ENCODE measurements at places on chromosomes 2 and 18.

DNA sequence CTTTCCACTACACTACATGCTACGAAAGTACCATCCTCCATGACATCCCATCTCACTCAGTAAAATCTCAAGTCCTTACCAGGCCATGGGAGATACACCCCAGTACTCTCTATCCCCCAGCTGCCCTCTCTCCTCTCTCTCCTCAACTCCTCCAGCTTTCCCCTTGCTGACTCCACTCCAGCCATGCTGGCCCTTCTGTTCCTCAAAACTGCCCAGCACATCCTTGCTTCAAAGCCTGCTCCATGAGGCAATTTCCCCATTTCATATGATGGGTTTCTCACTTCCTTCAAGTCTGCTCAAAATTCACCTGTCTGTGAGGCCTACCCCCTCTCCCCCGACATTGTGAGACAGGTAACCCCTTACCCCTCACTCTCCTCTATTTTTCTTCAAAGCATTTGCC is 8.6 kb downstream of the CHN1 start:
- DNase-seq, result peak; percentile 51

DNA sequence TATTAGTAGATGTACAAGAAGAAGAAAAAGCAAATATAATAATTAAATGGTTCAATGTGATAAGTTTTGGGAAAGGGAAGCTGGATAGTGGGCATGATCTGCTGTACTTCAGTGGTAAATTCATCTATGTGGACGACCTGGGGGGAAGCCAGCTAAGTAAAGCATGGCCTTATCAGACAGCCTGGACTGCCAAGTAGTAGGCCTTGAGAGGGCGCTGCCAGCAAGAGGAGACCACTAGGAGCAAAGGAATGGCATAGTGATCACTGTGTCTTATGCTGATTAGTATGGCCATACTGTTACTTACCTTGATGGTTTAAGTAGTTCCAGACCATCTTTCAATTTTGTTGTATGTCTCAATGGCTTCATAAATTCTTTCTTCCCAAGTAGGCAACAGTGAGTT is 287.6 kb downstream of the SETBP1 start:
- DNase-seq, result no peak

DNA sequence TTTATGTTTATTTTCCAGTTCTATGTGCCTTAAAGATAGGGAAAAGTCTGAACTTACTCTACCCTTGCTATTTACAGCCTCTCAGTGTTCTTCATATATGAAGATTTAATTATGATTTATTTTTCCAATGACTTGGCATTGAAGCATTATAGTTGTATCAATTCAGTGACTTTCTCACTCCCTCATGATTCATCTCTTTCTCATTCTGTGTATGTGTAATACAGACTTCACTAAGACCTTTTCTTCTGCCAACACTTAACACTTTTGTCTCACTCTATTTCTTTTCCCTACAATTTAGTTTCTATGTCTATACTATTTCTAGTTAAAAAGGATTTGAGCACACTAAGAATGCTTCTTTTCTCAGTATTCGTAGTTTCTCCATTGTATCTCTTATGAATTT is 1470.3 kb upstream of the ACVR2A start:
- no peak for DNase-seq

- no peak for DNase-seq
These were observed 59.1 kb downstream of the RMDN2 start for GRCh38 chr2:37984176-37984575.

- DNase-seq, result no peak
These were observed 131.2 kb upstream of the CYP1B1 start for GRCh38 chr2:38207168-38207567.

GRCh38 chr2:128644718-128645256 is 326.1 kb upstream of the HS6ST1 start:
- no peak for DNase-seq

- no peak for DNase-seq
These were observed 322.3 kb upstream of the SETBP1 start for GRCh38 chr18:44358402-44358801.

DNA sequence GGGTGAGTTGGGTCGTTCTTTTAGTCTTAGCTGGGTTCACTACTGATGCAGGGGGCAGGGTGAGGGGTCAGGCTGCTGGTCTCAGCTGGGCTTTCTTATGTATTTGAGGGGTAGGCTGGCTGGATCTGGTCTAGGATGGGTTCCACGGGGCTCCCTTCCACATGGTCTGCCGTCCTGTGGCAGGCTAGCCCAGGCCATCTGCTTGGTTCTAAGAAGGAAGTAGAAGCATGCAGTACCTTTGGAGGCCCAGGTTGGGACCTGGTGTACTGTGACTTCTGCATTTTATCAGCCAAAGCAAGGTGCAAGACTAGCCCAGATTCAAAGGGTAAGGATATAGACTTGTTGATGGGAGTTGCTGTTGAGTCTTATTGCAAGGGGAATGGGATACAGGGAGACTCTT is 35.5 kb upstream of the MGAT5 start:
- DNase-seq, result no peak

- no peak for DNase-seq
These were observed 227.4 kb downstream of the SS18 start for GRCh38 chr18:25862881-25863600.

DNA sequence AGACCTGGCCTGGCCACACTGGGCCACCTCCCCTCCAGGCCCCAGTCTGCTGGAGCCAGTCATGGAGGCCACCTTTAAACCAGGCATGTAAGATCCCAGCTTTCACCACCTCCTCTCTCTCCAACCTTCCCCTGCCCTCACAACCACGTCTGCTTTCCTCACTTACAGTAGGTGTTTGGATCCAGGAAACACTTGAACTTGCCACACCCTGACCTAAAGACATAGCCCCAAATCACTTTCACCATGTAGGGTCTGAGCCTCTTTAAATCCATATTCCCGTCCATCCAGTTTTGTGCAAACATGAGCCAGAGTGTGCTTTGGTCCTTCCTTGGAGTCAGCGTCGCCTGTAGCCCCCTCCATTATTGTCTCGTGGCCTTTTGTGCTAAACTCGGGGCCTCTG is 66.8 kb downstream of the NRP2 start:
- no peak for DNase-seq

DNA sequence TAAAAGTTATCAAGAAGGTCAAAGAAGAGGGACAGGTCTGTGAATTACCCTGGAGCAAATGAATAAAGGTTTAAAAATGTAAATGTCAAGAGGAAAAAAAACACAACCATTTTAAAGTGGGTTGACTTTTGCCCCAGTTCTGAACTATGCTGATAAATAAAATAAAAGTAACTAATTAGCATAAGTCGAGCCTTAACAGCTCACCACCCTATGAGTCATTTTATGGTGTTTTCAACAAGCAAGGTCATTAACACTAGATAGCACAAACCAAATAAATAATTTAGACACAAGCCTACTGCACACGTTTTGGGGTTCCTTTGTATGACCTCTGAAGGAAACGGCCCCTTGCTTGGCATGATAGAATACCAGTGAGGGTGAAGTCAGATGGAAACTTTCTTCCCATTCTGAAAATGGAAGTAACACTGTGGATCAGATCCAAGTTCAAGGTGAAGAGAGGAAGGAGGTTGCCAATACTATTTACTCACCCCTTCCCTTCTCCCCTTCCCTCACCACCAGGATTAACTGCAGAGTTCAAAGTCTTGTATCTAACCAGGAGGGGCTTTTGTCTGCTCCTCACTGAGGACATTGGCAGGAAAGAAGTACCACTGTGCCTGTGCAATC is 380.0 kb upstream of the ACVR2A start:
- no peak for DNase-seq

GRCh38 chr2:135916207-135916606 is 40.0 kb upstream of the MCM6 start:
- DNase-seq, result no peak

DNA sequence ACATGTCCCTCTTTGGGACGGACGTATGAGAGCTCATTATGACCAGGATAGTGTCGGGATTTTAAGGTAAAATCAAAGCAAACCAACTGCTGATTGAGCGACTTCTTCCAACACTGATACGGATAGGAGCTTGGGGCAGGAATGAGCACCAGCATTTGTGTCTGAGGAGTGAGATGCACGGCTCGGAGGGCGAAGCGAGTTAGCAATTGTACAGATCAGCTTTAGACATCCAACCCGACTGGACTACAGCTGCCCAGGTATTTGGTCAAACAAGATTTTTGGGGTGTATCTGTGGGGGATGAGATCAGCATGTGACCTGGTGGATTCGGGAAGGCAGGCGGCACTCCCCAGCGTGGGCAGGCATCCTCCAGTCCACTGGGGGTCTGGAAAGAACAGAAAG is 76.1 kb downstream of the NDUFA10 start:
- DNase-seq, result no peak

GRCh38 chr2:133943108-133943507 is 310.8 kb upstream of the MGAT5 start:
- DNase-seq, result no peak

DNA sequence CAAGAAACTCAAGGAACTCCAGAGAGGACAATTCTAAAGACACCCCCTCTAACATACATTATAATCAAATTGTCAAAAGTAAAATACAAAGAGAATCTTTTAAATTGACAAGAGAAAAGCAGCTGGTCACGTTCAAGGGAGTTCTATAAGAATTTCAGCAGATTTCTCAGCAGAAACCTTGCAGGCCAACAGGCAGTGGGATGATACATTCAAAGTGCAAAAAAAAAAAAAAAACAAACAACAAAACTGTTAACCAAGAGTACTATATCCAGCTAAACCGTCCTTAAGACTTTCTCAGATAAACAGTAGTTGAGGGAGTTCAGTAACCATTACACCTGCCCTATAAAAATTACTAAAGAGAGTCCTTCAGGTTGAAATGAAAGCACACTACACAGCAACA is 33.9 kb downstream of the CCDC138 start:
- DNase-seq, result no peak

All from inflammatory macrophage (primary cell).